ENCODE measurements at places on chromosomes 7 and 10.

DNA sequence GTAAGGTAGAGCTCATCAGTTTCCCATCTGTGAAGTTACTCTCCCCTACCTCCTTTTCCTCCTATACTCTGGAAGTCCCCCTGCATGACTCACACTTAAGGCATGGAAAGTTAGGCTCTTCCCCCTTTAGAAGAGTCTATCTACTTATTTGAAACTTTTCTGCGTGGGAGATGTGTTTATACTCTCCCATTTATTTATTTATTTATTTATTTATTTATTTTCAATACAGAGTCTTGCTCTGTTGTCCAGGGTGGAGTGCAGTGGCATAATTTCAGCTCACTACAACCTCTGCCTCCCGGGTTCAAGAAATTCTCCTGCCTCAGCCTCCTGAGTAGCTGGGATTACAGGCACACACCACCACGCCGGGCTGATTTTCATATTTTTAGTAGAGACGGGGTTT, 107.5 kb upstream of the JCAD start:
- DNase-seq: no peak

- no peak for DNase-seq
Measured at GRCh38 chr10:21110358-21110757, 213.2 kb upstream of the NEBL start.

- DNase-seq: peak; percentile 55
Measured at GRCh38 chr7:114922652-114923402, 933 bp downstream of the MDFIC start.

GRCh38 chr10:79313911-79314439, 33.3 kb upstream of the PPIF start:
- DNase-seq: no peak

DNA sequence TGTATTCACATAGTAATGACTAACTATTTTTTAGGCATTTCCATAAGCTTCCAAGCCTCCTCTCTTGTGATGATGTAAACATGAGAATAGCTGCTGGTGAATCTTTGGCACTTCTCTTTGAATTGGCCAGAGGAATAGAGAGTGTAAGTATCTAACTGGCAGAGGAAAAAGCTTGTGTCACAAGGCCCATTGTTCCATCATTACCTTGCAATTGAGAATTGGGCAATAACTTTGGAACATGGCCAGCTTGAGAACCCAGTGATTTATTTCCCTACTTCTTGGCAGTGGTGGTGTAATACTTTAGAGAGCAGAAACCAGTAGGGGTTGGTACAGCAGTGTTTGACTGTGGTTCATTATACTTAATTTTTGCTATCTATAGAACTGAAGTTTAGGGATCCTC, 12.0 kb downstream of the IFRD1 start:
- DNase-seq: no peak

DNA sequence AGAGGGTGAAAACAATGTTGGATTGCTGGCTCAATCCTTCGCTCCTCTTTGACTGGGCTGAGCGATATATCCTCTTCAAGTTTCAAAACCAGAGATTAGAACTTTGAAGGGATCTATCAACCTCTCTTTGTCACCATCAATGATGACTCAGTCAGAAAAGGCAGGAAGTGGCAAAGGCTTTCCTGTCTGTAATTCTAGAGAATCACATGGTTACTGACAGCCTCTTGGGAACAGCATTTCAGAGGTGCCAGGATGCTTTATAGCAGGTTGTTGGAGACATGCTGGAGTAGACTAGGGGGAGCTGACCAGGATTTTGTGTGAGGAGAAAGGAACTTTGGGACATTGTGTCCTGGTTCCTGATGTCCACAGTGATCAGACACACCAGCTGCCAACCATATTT, 81.3 kb downstream of the PRKCQ start:
- DNase-seq: no peak

DNA sequence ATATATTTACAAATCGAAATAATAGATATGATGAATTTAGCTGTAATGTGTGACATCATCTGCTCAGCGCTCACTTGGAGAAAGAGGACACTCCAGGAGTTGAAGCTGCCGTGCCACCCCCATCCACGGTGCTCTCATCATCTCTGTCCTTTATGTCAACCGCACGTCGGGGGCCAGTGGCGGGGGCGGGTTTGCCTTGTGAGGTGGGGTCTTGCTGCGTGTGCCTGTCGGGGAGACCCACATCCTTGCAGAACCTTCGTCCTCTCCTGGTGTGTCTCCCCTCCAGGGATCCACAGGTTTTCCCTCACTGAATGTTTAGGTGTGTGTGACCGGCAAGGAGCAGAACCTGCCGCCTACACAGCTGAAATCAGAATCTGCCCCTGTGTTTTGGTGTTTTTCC, 71.6 kb downstream of the INPP5A start:
- DNase-seq: no peak

GRCh38 chr7:2031451-2031845, 201.3 kb downstream of the MAD1L1 start:
- DNase-seq: no peak

GRCh38 chr10:125038637-125039036, 96.7 kb downstream of the ZRANB1 start:
- no peak for DNase-seq

- no peak for DNase-seq
Measured at GRCh38 chr10:9561821-9562505, 1455.7 kb upstream of the CELF2 start.
